ENCODE measurements at places on chromosomes 2 and 18. TPM values are rescaled to one million over a fixed set of nuclear protein-coding genes. Genes with fewer than 3 reads are reported as not detected.

Gene PSD4
- 85.3 TPM for total RNA-seq

Gene POTEC
- not detected for total RNA-seq

Gene MALL
- total RNA-seq = not detected

Gene SLC35F6
- total RNA-seq = 13.8 TPM

Gene NOL4
- total RNA-seq = 18.5 TPM

Gene CCDC74B
- 45.0 TPM for total RNA-seq

Gene DUSP19
- total RNA-seq = 0.04 TPM

Gene ST8SIA3
- total RNA-seq = not detected

Gene ALK
- total RNA-seq = not detected

Gene SLC4A5
- total RNA-seq = 0.65 TPM

Gene NCKAP5
- not detected for total RNA-seq

Gene LIMS3
- 0.26 TPM for total RNA-seq

Gene CD8B
- total RNA-seq = not detected

Gene ALPI
- not detected for total RNA-seq

Gene MAPK4
- not detected for total RNA-seq

Gene AFF3
- 99.7 TPM for total RNA-seq

Gene HAAO
- total RNA-seq = not detected

Gene PLEKHH2
- total RNA-seq = not detected

Data from Karpas-422 (cell line).